Cardiac muscle cell (in vitro differentiated cells and primary cell): ENCODE measurements at places on chromosomes 4 and X.

DNA sequence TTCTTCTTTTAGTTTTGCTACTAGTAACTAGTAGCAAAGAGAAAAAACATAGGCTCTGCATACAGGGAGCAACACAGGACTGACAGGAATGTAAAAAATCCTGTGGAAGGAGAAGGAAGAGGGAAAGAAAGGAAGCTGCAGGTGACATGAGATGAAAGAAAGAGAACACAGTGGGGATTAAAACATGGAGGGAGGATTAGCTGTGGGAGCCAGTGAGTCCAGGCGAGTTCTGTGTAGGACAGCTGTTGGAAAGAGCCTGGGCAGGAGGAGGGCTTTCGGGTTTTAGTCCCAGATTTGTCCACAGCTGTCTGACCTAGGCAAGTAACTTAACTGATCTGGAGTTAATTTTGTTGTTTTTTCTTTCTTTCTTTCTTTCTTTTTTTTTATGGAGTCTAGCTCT is 21.6 kb downstream of the CCNG2 start:
- DNase-seq, result no peak

GRCh38 chr4:153731239-153731638 is 28.6 kb downstream of the RNF175 start:
- DNase-seq, result peak; percentile 86

DNA sequence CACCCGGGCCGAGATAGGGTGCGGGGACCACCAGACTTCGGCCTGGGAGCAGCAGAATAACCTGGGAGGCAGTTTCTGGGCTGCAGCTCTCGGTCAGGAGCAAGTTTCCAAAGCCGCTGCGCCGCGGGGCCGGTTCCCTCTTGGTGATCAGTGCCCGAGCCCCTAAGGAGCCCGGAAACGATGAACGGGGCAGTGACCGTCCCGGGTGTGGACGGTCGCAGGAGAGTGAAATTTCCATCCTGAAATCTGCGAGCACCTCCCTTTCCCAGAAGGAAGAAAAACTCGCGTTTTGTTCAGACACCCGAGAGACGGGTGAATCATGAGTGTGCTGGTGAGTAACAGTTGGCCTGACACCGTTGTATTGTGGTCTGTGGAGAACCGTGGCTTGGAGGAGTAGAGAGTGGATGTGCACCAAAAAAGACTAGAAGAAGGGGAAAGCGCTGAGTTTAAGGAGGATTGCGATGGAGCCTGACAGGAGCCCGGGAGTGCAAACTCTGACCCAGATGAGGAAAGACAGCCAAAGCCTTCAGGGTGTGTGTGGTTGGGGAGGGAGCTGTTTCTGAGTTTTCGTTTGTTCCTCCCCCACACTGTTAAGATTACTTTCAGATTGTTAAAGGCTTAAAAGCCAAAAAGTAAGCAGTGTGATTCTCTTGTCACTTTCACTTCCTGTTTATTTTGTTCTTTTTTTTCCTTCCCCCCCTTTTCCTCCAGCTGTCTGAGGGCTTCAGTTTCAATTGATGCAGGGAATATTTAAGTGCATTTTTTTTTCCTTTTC is 828 bp downstream of the MCUB start:
- DNase-seq, result peak; percentile 23

GRCh38 chr4:105184316-105184980 is 37.8 kb downstream of the TET2 start:
- no peak for DNase-seq

DNA sequence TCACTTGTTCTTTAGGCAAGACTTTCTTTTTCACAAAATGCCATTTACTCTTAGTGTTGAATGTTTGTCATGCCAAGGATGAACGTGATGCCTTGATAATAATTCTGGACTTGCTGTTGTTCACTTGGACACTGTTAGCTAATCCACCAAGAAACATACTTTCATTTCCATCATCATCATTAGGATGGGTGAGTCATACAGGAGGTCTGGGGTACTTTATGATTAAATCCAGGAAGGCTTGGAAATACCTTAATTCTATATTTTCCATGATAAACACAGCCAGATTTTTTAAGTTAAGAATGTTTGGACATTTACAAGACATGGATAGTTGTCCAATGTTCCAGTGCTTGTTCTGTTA is 260.7 kb upstream of the GIMD1 start:
- DNase-seq, result no peak

DNA sequence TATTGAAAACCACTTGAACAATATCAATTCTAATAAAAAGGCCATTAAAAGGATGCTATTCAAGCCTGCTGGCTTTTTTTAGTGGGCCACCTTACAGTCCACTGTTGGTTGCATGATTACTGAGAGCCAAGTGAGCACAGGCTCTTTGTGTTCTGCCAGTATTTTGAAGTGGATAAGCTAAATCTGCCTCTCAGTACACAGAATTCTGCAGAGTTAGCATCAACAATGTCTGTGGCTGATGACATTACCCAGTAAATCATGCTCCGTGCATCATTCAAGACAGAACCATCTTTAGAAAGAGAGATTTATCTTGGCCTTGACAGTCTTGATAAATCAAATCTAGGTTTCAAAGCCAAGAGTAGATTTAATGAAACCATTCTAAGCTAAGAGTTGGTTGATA is 119.0 kb upstream of the GNPDA2 start:
- no peak for DNase-seq

GRCh38 chr4:108044951-108045686 is 55.4 kb downstream of the HADH start:
- no peak for DNase-seq

DNA sequence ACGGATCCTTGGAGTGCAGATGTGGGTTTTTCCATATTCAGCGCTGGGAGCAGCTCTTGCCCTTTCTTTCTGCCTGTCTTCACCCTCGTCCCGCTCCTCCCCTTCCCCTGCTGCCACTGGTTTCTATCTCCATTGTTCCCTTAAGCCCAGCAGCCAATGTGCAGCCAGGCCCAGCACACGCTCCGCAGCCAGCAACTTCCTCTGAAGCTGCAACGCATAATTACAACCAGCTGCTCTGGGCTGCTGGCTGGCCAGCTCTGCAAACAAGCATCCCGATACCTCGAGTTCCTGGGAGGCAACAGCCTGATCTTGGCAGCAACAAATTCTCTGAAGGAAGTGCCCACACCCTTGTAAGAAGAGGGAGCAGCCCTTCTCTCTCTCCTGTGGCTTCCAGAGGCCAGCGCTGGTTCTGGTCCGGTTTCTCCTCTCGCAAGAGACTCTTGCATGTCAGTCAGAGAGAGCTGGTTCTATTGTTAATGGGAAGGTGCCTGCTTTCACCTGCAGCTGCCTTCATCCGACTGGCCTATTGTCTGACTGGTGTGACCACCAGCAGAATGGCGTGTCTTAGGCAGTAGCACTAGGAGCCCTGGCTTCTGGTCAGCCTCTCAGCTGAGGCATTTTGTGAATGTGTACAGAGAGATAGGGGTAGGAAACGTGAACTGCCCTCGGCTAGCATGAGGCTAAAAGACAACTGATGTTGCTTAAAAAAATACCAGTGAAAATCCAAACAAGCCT is 83.8 kb upstream of the MAML3 start:
- DNase-seq, result peak; percentile 75

DNA sequence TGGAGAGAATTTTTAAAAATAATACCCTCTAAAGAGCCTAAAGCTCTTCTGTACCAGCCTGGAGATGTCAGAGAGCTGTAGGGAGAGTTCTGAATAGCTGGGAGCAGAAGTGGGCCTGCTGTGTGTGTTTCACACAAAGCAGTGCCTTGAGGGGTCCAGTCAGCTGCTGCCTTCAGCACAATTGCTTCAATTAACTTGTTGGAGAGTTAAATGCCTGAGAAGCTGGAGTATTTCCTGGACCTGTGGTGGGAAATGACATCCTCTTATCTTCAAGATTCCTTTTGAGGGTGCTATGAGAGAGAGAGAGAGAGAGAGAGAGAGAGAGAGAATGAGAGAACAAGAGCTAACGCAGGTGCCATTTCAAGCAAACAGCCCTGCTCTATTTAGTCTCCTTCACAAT is 96.2 kb upstream of the IL1RAPL2 start:
- DNase-seq, result no peak

DNA sequence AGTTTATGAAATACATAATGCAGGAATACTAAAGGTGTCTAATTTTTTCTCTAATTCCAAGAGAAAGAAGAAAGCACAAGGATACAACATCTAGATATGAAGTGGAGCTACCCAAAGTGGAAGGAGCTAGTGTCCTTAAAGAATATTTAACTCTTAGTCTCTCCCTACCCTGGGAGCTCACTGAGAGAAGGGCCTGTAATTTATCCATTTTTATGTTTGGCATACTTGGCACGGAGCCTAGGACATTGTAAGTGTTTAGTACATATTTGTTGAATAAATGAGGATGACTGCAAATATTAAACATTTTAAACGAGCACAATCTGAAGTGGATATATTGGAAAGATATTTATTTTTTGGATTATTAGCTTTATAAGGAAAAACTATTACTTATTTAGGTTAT is 674.8 kb downstream of the IQCM start:
- no peak for DNase-seq

DNA sequence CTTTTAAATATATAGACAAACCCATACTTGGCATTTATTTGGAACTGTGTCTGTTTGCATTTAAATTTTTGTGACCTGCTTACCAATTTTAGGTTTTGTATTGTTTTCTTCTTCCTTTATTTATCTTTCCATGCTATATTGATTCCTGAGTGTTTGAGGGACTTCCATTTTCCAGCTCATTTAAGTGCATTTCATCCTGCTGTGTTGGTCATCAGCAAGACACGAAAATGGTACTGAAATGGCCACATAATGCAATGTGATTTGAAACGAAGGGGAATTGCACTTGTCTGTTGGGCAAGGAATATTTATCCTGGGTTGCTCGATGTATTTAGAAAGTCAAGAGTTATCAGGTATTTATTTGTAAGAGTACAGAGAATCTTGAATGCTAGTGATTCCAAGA is 524.3 kb upstream of the MAGEB2 start:
- DNase-seq, result no peak

DNA sequence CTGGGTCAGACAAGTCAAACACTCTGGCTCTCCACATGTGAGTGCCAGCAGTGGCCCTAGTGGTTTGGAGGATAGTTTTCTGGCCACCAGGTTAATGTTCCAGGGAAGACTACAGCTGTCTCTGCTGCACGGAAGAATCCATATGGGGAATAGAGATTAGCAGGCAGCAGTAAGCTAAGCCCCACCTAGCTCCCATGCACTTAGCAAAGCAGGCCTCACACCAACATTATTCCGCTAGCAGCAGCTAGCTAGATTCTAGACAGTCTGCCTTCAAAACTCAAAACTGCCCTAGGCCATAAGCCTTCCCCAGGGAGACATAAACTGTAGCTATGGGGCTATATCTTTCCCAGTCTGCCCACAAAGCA is 203.4 kb downstream of the CHIC1 start:
- no peak for DNase-seq

DNA sequence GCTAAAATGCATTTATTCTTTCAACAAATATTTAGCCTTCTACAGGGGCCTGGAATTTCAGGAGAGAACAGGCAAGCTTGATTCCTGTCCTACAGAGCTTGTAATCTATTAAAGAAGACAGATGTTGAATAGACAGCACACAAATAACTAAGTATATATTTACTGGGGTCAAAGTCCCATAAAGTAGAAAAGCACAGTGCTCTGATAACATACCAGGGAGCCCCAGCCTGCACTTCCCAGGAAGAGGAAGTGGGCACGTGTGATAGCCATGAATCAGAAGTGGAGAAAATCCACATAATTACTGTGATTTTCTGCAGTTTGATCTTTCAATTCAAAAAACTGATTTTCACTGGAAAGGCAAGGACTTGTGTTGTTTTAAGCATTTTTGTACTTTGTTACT is 129.1 kb downstream of the EGF start:
- no peak for DNase-seq

- no peak for DNase-seq
Measured at GRCh38 chr4:48078862-48079655, 55.0 kb downstream of the TXK start.

- DNase-seq, result peak; percentile 51
Measured at GRCh38 chrX:103817502-103817901, 14.6 kb downstream of the RAB9B start.

DNA sequence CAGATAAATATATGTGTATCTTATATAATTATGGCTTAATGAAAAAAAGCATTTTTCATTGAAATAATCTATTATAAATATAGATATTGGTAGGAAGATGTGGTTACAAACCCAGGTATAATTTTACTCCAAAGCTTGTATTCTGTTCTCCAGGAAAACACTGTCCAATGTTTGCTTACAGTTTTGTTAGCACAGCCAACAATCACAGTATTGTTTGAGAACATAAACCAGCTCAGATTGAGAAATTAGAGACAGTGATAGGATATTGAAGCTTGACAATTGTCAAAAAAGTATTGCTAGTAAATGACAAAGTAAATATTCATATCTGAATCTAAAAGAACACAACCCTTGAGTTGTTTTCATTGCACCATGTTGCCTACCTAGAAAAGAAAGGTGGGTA is 228.8 kb downstream of the ADGRL3 start:
- DNase-seq, result no peak

- DNase-seq, result no peak
Measured at GRCh38 chr4:94338681-94339351, 3.8 kb downstream of the HPGDS start.

GRCh38 chr4:108965472-108966076 is 202.7 kb upstream of the ETNPPL start:
- no peak for DNase-seq

DNA sequence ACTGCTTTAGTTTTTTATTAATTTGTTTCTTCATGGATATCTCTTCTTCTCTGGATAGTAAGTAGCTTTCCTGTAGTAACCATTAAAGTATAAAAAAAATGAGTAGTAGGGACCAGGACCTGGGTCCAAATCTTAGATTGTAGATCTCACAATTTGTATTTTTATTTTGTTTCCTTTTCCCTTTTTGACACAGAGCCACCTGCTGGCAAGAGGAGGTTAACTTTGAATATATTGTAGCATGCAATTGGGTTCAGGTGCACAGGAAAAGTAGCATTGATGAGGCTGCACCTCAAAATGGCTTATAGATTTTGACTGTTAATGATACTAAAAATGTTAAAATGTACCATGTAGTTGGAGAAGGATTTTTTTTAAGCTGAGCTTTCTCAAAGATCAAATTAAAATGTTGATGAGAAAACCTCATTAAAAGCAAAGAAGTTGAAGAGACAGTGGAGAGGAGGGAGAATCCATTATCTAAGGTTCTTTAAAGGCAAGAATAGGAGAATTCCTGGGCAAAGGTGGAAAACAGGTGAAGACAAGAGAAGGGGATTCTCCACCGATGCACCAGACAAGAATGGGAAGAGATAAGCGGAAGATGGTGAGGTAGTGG is 48.3 kb upstream of the HPGDS start:
- DNase-seq, result no peak

DNA sequence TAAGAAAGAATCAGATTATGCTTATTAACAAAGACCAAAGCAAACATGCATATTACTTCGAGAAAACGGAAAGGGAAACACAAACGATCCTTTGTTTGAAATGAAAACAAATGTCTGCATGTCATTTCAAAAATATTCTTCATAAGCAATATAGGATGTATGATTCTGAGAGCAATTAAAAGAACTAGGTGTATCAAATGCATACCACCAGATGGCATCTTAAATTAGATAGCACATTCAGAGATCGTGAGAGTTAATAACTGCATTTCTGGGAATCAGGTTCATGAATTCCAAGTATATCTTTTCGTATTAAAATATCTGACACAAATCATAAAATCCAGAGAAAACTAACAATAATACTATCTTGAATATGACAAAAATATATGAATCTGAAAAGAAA is 159.5 kb downstream of the PPP3CA start:
- DNase-seq, result no peak

GRCh38 chr4:2226261-2226660 is 15.7 kb downstream of the HAUS3 start:
- DNase-seq, result no peak

GRCh38 chr4:142566777-142567176 is 279.3 kb downstream of the INPP4B start:
- DNase-seq, result no peak

GRCh38 chr4:138938366-138938690 is 77.3 kb upstream of the NOCT start:
- peak; percentile 53 for DNase-seq

GRCh38 chr4:53686521-53686920 is 95.2 kb upstream of the LNX1 start:
- peak; percentile 24 for DNase-seq
